ENCODE measurements at places on chromosomes 5 and 9.

DNA sequence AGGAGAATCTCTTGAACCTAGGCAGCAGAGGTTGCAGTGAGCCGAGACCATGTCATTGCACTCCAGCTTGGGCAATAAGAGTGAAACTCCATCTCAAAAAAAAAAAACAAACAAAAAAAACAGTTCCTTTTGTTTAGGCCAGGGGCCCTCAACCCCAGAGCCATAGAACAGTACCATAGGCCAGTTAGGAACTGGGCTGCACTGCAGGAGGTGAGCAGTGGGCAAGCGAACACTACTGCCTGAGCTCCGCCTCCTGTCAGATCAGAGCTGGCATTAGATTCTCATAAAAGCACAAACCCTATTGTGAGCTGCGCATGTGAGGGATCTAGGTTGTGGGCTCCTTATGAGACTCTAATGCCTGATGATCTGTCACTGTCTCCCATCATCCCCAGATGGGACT is 49.1 kb upstream of the SUB1 start:
- DNase-seq, result no peak

- DNase-seq, result no peak
These were observed 33.4 kb downstream of the WDR70 start for GRCh38 chr5:37412515-37412914.

DNA sequence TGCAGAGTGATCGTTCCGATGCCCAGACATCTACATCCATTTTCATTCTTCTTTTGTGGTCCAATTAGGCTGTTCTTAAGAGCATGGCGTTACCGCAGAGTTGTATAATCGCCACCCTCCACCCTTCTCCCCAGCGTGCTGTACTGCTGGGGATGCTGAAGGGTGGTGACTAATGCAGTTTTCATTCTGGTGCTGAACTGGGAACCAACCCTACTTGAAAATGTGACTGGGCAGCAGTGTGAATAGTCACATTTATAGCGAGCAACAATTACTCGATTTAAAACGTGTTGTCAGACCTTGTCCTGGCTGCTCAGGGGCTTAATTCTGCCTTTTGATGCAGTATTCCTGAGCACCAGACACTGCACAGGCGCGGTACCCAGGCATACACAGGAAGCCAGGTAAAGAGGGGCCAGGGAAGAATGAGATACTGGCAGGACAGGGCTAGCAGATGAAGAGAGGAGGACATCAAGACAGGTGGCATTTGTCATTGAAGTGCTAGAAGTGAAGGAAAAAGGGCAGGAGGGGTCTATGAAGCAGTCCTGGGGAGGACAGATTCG is 719 bp upstream of the ISCA1 start:
- DNase-seq, result no peak

- no peak for DNase-seq
These were observed 165.0 kb downstream of the FBXL7 start for GRCh38 chr5:15664961-15665360.

DNA sequence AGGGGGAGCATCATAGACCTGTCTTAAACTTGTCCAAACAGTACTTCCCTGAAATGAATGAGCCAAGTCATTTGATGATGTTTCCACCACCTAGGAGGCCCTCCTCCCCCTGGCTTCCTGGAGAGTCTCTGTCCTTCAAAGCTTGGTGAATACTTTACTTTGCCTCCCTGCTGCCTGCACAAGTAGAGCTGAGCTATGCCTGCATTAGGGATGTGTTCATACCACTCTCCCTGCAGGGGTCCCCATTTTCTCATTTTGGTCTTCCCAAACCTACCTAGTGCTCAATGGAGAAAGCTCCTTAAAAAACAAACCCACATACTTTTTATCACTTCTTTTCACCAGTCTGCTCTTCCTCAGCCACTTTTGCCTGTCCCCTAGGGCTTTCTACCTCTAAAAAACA is 7.7 kb downstream of the CCNI2 start:
- DNase-seq, result no peak

GRCh38 chr5:36390640-36391039 is 88.9 kb upstream of the RANBP3L start:
- DNase-seq, result no peak

GRCh38 chr5:78361631-78361993 is 1.2 kb downstream of the SCAMP1 start:
- DNase-seq, result no peak

GRCh38 chr5:142654578-142655058 is 31.3 kb downstream of the FGF1 start:
- DNase-seq, result no peak

DNA sequence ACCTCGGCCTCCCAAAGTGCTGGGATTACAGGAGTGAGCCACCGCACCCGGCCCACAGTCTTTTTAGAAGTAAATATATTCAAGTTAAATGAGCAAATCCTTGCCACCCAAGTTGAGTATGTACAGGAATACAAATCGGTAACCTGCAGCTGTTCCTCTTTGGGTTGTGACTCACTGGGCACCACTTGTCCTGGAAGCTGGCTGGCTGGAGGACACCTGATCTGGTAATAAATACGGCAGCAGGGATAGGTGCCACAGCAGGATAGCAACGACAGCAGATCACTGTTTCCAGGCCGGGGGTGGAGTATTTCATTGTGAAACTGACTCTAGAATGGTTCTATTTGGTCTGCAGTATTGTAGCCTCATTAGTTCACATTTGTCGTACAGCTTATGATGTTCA is 35.7 kb upstream of the SLC36A2 start:
- no peak for DNase-seq

DNA sequence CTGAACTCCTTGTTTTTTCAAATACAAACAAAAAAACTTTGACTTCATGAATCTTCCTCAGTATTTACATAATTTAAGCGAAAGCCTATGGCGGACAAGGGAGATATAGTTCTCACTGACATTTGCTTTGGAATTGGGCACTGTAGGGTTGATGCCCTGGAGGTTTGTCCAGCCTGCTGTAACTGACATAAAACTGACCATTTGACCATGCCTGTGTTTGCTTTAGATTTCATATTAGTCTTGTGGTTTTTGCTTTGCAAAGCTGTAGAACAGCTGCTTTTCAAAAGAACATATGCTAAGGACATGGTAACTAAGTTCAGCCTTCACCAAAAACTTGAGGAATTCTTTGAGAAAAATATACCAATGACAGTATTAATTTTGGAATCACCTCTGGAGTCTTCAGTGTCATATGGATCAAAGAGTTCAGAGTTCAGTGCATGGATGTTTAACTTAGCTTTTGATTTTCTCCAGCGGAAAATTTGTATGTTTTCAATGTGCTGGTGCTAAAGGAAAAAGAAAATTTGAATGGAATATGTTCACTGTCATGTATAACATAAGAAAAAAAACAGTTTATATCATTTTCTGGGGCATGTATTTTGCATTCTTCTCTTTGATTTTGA is 1013.1 kb downstream of the NR2F1-AS1 start:
- DNase-seq, result no peak

GRCh38 chr5:78537821-78538220 is 110.8 kb downstream of the LHFPL2 start:
- no peak for DNase-seq

DNA sequence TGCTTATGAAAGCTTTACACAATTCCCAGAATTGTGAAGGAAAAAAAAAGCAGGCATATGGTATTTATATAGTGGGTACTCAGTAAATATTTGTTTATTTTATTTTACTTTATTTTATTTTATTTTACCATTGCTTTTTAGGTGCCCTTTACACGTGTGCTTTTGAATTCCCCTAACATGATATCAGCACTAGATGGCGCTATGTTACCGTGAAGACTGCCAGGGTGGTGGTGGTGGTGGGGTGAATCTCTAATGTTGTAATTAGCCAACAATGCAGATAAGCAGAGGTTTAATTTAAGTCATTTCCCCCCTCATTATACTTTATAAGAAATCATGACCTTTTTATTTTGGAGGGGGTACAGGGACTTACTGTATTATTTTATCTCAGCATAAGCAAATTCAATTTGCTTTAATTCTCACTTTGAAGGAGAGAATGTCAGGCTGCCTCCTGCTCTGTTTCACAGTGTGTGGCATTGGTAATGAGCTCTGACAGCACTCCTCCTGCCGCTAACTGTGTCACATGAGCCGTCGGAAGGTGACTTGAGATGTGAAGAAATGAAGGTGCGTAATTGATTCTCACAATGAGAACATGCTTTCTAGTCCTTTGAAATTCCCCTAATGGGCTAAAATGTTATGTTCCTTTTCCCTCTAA is 165.6 kb downstream of the YTHDC2 start:
- no peak for DNase-seq

- DNase-seq, result no peak
These were observed 219.0 kb upstream of the CDH12 start for GRCh38 chr5:23072179-23072578.

DNA sequence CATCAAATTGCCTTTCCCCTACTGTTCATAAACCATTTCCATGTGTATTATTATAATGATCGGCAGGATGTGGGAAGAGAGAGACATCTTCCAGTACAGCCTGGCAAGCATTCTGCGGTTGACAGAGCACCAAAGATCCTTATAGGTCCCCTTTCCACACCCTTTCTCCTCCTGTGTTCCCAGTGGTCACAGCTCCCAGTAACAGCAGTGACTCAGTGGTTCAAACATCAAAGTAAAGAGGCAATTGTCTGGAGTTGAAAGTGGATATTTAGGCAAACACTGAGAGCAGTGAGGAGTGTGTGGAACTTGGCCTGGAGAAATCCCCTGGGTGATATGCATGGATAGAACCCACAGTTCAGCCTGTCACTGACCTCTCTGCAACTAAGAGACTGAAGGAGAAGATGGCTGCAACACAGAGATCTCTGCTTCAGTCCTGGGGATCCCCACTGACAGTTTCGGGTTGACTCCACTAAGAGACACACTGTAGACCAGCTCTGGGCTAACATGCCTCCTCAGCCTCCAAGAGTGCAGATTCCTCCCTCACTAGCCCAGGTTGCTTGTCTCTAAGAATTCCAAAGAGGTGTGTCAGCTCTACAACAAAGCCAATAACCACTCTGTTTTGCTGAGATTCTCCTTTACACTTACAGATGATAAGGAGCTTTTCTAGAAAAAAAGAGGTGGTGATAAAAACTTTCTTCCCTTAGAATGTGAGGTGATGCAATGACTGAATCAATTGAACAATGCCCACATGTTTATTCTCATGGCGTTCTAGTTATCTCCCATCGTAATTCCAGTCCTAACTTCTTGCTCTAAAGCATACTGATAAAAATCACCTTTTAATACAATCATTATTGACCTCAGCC is 94.4 kb upstream of the IL6ST start:
- DNase-seq, result no peak

DNA sequence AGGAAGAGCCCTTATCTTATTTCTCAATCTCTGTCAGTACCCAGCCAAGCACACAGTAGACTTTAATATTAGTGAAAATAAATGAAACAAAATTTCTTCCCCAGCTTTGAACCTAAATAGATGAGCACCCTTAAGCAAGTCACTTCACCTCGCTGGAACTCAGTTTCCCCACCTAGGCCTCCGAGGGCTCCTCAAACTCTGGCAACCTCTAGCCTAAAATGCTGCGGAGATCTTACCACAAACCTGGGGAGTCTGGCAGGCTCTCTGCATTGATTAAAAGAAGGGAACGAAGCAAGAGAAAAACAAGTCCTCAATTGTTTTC is 326 bp downstream of the RIGI start:
- no peak for DNase-seq

GRCh38 chr9:114098021-114098935 is 814 bp downstream of the KIF12 start:
- no peak for DNase-seq

GRCh38 chr9:89993678-89994630 is 389.1 kb downstream of the GADD45G start:
- no peak for DNase-seq

- no peak for DNase-seq
These were observed at the start of gene ANKDD1B for GRCh38 chr5:75611311-75612225. ANKDD1B (plus strand) TSS chr5:75611453; CDS start chr5:75611635, 182 bp downstream.

DNA sequence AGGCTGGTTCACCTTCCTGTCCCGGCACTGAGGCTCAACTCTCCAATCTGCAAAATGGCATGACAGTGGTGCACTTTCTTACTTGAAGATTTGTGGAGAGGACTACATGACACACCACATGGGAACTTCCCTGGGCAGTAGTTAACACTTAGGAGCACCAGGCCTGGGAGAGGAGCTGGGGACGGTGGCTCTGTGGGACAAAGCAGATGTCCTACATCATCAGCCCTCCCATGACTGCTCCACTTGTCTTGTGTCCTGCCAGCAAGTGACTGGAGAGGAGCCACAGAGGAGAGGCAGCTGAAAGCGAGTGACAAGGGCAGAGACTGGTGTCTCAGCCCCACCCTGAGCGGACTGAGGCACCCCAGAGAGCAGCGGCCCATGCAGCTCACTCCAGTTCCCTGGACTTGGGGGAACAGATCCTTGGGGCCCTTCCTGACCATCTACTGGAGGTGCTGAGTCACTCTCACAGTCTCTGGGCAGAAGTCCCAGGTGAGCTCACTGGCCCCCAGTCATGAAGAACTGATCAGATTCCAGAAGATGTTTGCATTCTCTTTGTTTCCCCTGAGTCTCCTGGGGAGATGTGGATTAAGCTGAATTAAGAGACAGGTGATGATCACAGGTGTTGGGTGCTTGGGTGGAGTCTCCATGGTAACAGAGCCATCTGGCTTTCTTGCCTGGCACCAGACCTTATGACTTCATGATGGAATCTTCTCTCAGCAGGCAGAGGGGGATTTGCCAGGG is 13.2 kb upstream of the SLC25A48 start:
- DNase-seq, result no peak

- DNase-seq, result no peak
These were observed 203.3 kb upstream of the DMRT1 start for GRCh38 chr9:638152-638551.

DNA sequence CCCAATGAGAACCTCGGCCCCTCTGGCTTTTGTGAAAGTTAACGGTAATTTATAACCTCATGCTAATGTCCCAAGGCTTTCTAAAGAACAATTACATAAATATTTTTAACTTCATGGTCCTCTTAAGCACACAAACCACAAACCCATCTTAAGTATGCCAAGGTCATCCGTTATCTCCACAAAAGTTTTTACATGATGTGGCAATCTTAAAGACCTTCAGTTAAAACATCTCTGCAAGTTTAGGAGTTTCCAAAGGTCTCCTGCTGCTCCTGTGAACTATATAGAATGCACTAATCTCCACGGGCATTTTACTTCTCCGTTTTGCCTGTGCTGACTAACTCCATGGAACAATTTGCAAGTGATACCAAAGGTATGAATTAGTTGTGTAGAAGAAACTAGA is 228.2 kb downstream of the TLE1 start:
- DNase-seq, result no peak

DNA sequence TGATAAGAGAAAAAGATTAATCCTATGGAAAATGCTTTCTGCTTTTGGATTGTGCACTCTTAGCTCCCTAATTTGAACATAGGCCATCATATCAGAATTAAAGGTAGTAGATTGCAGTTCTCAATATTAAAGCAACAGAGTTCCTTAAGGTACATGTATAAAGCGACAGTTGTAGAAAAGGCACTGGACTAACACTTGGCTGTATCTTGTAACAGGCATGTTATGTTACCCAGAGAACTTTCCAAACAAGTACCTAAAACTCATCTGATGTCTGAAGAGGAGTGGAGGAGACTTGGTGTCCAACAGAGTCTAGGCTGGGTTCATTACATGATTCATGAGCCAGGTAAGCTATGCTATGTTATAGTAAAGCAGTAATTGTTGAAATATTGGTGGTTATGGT is 3.3 kb upstream of the SECISBP2 start:
- no peak for DNase-seq

GRCh38 chr5:54867310-54867944 is 118.0 kb downstream of the ESM1 start:
- DNase-seq, result no peak

GRCh38 chr5:143177263-143177983 is 226.1 kb downstream of the NR3C1 start:
- no peak for DNase-seq

Measured in activated naive CD8-positive, alpha-beta T cell treated with anti-CD3 and anti-CD28 coated beads, Interleukin-2, amount 50 U/mL, for 16 hours (primary cell).